LHCN-M2 (cell line): ENCODE measurements at places on chromosomes 2 and 18. TPM values are rescaled to one million over a fixed set of nuclear protein-coding genes. Genes with fewer than 3 reads are reported as not detected.

C2orf92 gene
- 0.80 and 0.83 TPM in 2 replicates for total RNA-seq

WIPF1 gene
- 11.9 and 19.4 TPM in 2 replicates for total RNA-seq

IL1F10 gene
- not detected in 2 replicates for total RNA-seq

CROCC2 gene
- under 0.01 TPM in 1 of 2 replicates, not detected in the other for total RNA-seq

BCL2 gene
- 2.2 and 2.5 TPM in 2 replicates for total RNA-seq

DDX18 gene
- 66.9 TPM in 2 replicates for total RNA-seq

TEX44 gene
- not detected in 2 replicates for total RNA-seq

PAPOLG gene
- 9.9 and 12.5 TPM in 2 replicates for total RNA-seq

EVA1A gene
- 21.4 and 29.0 TPM in 2 replicates for total RNA-seq
